ENCODE measurements at places on chromosomes 2 and 18.

DNA sequence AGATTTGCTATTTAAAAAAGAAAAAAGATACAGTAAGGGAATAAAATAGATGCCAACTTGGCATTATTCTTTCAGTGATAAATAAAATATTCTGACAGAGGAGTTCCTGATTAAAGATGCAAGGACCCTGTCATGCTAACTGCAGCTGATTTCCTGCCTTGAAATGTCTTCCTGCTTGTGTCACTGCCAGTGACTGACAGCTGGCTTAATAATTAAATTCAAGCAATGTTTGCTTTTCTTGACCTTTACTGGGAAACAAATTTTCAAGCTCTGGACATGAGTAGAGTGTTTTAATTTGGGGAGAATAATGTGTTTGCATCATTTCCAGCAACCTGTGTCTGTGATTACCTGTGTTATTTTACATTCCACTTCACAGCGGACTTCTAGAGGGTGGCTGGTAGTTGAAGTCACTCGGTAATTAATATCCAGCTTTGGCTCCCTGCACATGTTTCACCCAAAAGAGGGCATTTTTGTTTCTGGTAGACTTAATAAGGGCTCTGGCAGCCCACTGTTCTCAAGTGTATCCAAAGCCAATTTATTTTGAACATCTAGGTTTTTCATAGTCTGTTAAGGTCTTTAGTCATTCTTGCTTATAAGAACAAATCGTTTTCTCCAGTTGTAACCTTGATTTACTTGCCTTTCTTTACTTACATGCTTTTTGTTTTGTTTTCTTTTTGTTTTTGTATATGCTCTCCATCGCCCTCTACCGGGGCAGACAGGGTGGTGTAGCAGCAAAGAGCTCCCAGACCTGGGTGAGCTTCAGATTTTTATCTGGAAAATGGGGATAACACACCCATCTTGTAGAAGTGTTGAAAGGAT is 48.5 kb upstream of the PROKR1 start:
- H3K27me3 ChIP-seq: peaks cover 13% of the 10 kb centered on the region
- H3K36me3 ChIP-seq: no peaks in the 10 kb centered on the region
- no peak overlapping the region for H3K27ac ChIP-seq
- peaks cover 9% of the 10 kb centered on the region for H3K4me1 ChIP-seq
- peak; percentile 31 for DNase-seq
- H3K4me3 ChIP-seq: no peak overlapping the region

- H3K4me3 ChIP-seq: no peak overlapping the region
- H3K4me1 ChIP-seq: peaks cover 15% of the 10 kb centered on the region
- no peaks in the 10 kb centered on the region for H3K36me3 ChIP-seq
- DNase-seq: no peak
- H3K27ac ChIP-seq: no peak overlapping the region
- peaks cover 2% of the 10 kb centered on the region for H3K27me3 ChIP-seq
These were observed 3.0 kb upstream of the ITSN2 start for GRCh38 chr2:24363301-24363700.

GRCh38 chr2:42493468-42494354 is at the start of gene KCNG3:
TSS of gene KCNG3 (minus strand) at chr2:42493982. CDS start at chr2:42493501, 481 bp downstream.
- peak within 1 kb of the TSS; percentile 89 for H3K4me3 ChIP-seq
- peaks cover 34% of the 10 kb centered on the region for H3K27me3 ChIP-seq
- DNase-seq: peak; percentile 55
- H3K36me3 ChIP-seq: peaks cover 2% of the 10 kb centered on the region
- peak within 1 kb of the TSS; percentile 72 for H3K27ac ChIP-seq
- peaks cover 8% of the 10 kb centered on the region for H3K4me1 ChIP-seq

DNA sequence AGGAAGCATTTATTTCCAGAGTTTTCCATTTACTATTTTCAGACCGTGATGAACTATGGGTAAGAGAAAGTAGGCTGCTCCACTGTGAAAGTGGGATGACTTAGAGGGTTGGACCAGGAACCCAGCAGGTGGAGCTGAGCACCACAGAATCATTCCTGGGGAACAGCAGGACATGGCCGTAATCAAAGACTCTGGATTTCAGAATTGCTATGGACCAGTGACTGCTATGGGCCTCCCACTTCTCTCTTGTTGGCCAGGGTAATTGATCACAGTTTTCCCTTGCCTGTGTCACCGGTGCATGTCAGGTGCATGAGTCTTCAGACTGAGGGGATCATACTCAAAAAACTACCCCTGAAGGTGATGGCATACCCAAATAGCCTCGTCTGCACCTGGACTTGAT is 90.6 kb upstream of the GPC1 start:
- DNase-seq: no peak
- H3K36me3 ChIP-seq: no peaks in the 10 kb centered on the region
- H3K4me3 ChIP-seq: no peak overlapping the region
- no peak overlapping the region for H3K27ac ChIP-seq
- H3K27me3 ChIP-seq: no peaks in the 10 kb centered on the region

- H3K4me3 ChIP-seq: no peak overlapping the region
- DNase-seq: no peak
- no peak overlapping the region for H3K27ac ChIP-seq
- H3K4me1 ChIP-seq: peaks cover 3% of the 10 kb centered on the region
- peaks cover 26% of the 10 kb centered on the region for H3K27me3 ChIP-seq
- no peaks in the 10 kb centered on the region for H3K36me3 ChIP-seq
These were observed 63.4 kb upstream of the NEUROD1 start for GRCh38 chr2:181743723-181744031.

DNA sequence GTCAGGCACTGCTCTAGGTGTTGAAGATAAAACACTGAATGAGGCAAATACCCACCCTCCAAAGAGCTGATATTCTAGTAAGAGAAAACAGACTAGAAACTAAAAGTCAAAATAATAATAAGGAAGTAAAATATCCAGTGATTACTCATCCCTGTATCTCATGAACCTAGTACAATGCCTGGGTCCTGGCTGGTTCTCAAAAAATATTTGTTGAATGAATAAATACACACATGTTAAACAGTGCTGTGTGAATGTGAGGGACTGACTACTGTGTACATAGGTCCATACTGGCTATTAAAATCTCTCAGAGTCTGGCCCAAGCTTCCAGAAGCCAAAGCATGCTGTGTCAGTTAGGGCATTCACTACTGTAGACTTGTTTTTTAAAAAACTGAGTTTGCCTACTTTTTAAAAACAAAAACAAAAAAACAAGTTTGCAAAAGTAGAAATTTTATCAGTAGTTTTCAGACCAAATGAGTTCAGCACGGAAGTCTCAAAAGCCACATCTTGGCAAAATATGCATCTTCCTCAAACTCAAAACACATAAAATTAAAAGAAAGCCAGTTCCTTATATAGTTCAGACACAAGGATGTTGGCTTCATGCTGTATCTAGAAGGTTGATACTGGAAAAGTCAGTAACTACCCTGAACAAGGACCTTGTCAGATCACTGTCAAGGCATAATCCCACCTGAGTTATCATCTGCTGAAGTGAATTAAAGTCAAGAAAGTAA is 136.2 kb downstream of the THADA start:
- no peak for DNase-seq
- no peaks in the 10 kb centered on the region for H3K27me3 ChIP-seq
- H3K4me3 ChIP-seq: no peak overlapping the region
- H3K36me3 ChIP-seq: peaks cover 15% of the 10 kb centered on the region
- no peak overlapping the region for H3K27ac ChIP-seq

Measured in activated T-helper 2 cell treated with anti-CD3 and anti-CD28 coated beads, Interferon-gamma antibody, Interleukin-2, Interleukin-4, amounts not matched to agents 10 μg/mL and 5 μg/mL and 100 μg/mL, durations not matched to agents 14 hours and 24 hours and 36 hours (primary cell).